Activated CD4-positive, CD25-positive, alpha-beta regulatory T cell (primary cell): ENCODE measurements at places on chromosomes 6 and 20.

DNA sequence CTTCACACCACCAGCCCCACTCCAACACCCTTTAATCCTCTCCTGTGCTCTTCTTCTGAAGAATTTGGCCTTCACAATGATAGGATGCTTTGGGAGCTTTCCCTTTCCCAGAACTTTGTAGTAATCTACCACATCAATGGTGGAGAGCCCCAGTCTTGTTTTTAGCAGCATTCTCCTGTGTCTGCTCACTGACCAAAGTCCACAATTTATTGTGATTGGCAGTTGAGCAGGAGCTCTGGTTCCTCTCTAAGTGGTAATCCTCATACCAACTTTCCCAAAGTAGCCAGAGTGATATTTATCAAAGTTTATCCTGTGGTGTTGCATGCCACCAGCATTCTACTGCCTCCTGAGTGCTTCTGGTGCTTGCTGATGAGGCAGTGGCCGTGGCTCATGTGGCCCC lies 29.0 kb upstream of the OPN5 start:
- no peak for DNase-seq

DNA sequence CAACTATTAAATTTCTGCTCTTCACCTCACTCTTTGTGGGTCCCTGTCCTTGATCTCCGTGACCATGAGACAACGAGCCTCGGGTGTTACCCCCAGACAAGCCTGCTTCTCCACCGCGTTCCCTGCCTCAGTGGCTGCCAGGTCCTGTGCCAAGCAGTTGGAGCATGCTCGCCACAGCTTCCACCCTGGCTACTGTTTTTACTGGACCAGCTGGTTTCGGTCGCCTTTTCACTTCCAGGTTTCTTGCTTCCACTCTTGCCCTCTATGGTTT lies 5.6 kb downstream of the TP53RK start:
- no peak for DNase-seq

- peak; percentile 4 for DNase-seq
Measured at GRCh38 chr6:83215131-83216047, 22.2 kb downstream of the RWDD2A start.

- no peak for DNase-seq
Measured at GRCh38 chr20:63164484-63165355, 51.2 kb downstream of the YTHDF1 start.
